ENCODE measurements at places on chromosomes 4 and X.
A peak's percentile ranks its signal among the peaks of the same experiment; 100 is the strongest.

DNA sequence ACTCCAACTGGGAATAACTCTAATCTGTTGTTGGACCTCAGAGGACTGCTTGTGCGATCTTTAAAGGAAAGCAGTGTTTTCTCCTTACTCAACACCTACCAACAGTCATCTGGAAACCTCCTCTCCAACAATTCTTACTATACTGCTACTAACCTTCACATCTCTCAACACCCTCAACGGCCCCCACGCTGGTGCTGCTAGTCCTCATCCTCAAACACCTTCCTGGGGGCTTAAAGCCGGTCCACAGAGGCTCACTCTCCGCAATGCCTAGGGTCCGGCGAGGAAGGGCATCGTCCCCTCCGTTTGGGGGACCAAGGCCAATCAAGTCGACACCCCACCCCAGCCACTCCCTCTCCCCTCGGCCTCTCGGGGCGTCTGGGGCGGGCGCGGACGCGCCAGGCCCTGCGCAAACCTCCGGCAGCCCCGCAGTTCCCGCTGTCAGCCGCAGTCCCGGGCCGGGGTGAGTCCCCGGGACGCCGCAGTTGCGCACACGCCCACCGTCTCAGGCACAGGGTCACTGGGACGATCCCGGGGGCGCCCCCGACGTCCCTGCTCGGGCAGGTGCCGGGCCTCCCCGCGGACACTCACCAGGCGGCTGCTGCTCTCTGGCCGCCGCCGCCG, 418 bp downstream of the TAB3 start:
- peak; percentile 3 for DNase-seq

DNA sequence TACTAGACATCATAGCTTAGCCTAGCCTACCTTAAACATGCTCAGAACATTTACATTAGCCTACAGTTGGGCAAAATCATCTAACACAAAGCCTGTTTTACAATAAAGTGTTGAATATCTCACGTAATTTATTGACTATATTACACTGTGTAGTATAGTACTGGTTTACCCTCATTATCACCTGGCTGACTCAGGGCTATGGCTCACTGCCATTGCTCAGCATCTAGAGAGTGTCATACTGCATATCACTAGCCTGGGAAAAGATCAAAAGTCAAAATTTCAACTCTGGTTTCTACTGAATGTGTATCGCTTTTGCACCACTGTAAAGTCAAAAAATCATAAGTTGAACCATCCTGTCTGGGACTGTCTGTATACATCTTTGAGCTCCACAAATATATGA, 78.6 kb downstream of the CEP44 start:
- no peak for DNase-seq

- DNase-seq = no peak
These were observed 33.7 kb upstream of the HMX1 start for GRCh38 chr4:8905226-8905772.

- no peak for DNase-seq
These were observed 107.8 kb upstream of the FMR1 start for GRCh38 chrX:147803948-147804347.

DNA sequence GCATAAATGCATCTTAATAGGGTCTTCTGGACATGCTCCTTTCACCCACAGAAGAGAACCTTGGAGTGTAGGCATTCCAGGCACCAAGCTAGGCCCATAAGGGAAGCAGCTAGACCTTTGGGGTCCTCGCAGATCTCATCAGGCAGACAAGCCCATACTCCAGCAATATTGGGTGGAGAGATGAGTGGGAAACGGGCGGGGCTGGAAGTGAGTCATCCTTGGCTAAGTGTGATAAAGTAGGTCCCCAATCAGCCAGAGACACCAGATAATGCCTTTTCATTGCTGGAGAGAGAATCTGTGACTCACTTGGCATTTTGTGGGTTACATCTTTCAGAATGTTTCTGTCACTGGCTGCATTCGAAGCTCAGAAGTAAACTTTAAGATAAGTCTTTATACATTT, 133.3 kb upstream of the MBNL3 start:
- DNase-seq = no peak

DNA sequence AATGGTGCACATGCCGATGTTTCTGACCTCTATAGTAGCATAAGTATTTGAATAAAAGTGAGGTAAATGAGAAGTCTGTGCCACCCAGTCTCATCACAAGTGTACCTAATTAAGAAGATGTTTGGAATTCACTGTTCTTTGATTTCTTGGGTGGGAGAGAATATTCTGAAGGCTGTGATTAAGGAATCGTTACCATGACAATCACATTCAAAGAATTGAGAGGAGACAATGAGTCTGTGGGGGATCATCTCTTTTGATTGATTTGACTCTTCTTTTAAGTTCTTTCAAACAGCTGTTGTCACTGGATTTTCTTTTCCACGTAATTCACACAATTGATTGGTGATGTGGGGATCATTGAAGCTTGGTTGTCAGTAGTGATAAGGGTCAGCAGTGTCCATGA, 18.1 kb downstream of the FHL1 start:
- no peak for DNase-seq

- no peak for DNase-seq
These were observed 45.9 kb upstream of the PGM2 start for GRCh38 chr4:37780444-37781130.

GRCh38 chrX:7190157-7190556, 42.2 kb upstream of the PUDP start:
- DNase-seq = no peak

- no peak for DNase-seq
These were observed 404 bp downstream of the PPP2R3B start for GRCh38 chrX:386239-386767.

DNA sequence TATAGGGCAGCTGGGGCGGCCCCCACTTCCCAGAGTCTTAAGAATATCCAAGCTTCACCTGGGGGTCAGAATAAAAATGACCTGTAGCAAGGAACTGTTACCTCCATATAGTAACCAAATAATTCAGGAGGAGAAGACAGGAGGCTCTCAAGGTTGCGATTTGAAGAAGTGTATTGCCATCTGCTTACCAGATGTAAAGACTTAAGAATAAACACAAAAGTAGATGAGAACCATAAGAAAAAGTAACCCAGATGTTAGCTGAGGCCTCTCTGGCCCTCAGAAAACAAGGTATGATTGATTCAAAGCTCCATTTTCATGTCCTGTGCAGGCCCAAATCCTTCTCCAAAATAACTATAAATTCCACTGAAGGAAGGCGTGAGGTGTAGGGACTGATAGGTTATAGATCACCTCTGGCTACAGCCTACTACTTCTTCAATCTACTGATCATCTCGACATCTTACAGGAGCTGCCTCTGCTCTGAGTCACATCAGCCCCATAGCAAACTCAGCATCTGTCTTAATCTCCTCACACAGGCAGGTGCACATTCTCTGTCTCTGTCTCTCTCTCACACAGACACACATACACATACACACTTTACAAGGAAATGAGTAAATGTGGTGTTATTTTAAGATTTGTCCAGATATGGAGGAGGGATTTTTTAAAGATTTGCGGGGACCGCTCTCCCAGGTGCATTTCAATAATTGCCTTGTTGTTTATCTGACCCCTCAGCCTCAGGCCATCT, 193.9 kb upstream of the EDNRA start:
- no peak for DNase-seq

- no peak for DNase-seq
These were observed 116.9 kb downstream of the RAB28 start for GRCh38 chr4:13367244-13367643.

DNA sequence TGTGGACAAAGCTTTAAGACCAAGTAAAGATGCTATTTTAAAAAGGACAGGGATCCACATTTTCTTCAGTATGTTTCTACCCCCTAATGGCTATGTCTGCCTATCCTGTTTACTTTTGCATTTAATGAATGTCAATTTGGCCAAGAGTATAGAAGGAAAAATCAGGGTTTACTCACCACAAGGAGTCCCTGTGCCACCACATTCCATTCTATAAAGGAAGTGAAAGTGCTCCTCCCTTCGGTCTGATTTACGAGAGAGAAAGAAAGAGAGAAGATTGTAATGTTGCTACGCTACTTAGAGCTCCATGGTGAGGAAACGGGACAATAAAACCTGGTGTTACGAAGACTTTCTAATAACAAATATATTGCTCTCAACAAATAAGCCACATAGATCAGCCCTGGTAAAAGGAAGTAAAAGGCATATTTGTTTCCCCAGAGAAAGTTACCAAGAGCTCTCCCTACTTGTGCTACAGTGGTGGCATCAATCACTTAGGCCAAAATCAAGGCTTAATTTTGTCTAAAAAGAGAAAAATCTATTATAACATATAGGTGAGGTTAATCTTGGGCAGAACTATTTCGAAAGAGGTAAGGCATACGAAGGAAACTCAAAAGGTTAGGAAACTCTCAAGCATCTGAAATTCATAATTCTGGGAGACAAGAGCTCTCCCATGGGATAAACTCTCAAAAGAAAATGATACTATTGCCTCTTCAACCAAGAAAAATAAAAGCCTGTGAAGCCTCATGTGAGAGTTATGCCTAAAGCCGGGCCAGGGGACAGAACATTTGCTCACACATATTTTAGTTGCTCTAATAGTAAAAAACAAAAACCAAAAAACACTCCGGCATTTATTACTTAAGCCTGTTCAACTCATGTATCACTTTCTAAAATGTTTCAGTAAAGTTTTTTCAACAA, 29.5 kb downstream of the TAPT1 start:
- peak; percentile 50 for DNase-seq

DNA sequence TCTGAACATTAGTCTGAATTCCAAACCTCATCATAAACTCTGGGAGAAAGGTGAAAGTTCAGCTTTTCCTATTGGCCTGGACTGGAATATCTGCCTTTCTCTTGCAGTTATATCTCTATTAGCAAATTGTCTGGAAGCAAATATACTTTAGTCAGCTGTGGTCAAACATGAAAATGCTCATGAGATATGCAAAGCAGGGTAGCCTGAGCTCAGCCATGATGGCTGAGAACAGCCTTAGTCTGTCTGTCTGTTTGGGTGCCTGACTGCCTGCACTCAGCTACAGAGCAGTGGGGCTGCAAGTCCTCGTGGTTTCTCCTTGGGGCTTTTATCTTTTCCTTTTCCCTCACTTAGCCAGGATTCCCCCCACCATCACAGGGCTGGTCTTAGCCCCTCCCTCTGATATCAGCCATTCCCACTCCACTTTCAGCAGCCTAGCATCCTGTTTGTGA, 19.5 kb upstream of the PGRMC2 start:
- no peak for DNase-seq

DNA sequence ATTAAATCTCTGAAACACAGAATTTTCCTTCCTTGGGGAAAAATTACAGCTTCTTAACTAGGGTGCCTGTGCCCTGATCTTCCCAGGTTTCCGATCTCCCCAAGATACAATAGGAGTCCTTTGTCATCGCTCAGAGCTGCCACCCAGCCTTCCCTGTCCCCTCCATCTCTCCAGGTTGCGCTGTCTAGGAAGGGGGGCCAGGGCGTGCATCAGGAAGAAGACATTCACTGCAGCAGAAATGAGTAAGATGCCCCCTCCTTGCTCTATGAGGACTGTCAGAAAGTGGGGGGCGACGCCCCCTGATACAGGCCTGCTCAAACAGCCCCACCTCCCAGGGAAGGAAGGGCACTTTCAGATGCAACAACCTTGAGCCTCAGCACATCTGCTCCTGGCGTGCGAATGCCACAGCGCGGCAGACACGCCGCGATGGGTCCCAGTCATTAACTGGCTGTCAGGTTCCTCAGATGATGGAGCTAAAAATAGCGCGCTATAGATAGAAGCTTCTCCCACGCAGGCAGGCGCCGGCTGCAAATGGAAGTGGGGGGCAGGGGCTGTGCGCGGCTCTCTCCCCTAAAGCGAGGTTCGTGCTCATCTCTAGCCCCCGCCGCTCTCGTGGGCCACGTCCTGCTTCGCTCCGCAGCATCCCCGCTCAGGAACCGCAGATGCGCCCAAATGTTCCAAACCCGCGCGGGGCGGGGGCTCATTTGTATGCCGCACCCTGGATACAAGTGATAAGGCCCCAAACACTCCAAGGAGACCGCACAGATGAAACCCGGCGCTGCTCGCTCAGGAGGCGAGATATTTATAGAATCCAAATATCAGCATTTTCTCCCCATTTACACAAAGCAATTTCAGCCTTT, 57.6 kb upstream of the LGI2 start:
- peak; percentile 2 for DNase-seq

DNA sequence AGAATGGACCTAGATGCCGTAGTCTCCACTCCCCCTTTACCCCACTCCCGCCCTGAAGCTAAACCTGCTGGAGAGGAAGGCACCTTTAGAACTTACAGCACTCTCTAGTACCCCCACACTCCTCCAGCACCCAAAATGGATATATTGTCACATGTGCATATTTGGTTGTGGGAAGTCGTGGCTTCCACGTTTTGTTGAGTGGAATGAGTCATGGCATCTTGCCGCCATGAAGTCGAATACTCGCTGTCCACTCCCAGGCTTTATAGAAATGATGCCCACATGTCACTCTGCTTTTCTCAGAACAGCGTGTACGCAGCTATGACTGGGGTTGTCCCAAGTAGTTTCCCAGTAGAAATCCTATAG, 545 bp downstream of the ABCE1 start:
- DNase-seq = peak; percentile 48

- DNase-seq = no peak
These were observed 43.1 kb upstream of the MTM1 start for GRCh38 chrX:150525061-150525919.

DNA sequence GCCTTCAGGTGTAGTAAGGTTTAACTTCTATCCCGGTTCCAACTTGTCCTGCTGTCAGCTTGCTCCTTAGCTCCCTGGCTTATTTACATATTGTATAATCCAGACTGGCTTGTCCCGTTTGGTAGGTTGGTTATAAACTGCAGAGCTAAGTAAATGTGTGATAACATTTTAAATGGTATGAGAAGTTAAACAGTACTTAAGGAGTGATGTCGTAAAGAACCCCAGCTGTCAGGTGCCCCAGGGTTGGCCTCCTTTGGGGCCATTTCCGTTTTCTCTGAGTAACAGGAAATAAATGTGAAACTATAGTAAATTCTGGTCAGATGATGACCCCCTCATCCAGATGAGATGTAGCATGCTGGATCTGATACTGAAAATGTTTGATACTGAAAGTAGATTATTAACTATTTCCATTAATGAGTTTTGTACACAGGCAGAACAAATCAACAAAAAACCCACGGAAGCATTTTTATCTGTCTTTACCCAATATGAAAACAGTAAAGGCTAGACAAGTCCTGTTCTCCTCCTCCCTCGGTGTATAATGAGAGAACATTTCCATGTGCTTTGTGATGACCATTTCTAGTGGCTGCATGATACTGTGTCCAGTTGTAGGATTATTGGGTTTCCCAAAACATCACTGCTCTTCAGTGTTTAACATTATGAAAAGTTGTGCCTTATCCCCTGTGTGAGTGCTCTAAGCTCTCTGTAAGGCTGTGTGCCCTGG, 22.4 kb downstream of the GAB1 start:
- DNase-seq = peak; percentile 48

All from HFFc6 (cell line).